ENCODE measurements at places on chromosomes 2 and 18.

- DNase-seq, result no peak
These were observed 241.6 kb upstream of the RAB6C start for GRCh38 chr2:129737660-129738527.

- no peak for DNase-seq
These were observed 71.2 kb upstream of the STPG4 start for GRCh38 chr2:47226132-47226922.

DNA sequence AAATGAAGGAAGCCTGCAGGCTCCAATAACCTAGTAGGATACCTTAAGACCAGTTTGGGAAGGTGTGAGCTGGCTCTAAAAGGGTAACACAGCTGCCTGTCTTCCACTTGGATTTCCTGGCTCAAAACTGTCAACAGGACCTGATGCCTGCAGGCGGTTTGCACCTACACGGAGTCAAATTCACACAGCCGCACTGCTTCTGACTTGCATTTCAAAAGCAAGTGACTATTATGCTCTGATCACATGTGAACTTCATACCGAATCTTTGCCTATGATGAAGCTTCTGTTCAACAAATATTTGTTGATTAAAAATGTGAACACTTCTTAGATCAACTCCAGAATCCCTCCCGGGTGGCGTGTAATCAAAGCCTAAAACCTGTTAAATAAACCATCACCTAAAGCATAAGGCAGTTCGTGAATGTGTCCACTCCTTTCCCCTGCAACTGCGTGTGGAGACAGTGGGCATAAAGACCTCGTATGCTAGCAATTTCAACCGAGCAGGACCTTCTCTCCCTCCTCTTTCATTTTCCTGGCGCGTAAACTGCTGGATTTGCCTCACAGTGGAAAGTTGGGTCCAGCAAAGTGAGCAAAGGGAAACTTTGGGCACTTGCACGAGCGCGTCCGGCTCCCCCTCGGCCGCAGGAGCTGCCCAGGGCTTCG is 784 bp downstream of the CRACDL start:
- DNase-seq, result no peak

- DNase-seq, result no peak
These were observed 61.6 kb downstream of the COPS8 start for GRCh38 chr2:237147317-237147716.

DNA sequence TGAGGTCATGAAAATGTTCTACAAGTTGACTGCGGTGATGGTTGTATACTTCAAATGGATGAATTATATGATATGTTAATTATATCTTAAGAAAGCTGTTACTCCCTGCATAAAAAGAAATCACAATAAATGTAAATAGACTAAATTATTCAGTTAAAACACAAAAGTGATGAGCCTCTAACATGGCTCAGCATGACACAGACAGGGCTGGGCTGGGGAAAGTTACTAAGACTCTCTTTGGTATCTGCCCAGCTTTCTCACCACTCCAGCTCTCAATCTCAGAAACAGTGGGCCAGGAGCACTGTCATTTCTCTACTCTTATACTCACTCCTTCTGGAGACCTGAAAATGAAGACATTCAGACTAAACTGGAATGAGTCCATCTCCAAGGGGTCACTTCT is 3.5 kb downstream of the CYP27C1 start:
- DNase-seq, result no peak

- no peak for DNase-seq
These were observed 97.6 kb upstream of the SEC11C start for GRCh38 chr18:59041819-59042815.

DNA sequence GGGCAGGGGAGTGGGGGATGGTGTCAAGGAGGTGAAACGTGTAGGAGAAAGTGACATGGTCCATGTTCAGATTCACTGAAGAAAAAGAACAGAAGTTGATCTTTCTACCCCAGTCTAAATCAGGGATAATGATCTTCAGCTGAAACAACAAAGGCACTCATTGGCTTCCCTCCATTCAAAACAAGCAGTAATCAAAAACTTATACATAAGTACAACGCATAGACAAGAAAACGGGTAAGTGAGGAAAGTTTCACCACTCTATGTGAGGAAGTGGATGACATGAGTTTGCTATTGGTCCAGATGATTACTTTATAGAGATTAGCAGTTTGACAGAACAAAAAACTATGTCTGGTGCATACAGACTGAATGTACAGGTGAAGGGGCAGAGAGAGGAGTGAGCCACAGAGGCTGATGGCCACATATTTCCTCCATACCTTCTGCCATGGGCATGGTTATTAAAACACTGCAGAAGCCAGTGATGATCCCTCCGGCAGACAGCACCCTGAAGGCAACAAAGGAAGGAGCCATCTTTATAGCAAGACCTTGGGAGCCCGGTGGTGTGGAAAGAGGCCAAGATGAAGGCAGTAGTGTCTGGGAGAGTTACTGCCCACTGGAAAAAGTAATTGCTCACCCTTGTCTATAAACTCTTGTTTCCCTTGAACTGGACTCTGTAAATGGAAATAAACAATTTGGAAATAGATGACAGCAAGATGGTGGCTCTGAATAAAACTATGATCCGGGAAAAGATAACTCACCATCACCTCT is 57.7 kb downstream of the SLC25A12 start:
- DNase-seq, result no peak

DNA sequence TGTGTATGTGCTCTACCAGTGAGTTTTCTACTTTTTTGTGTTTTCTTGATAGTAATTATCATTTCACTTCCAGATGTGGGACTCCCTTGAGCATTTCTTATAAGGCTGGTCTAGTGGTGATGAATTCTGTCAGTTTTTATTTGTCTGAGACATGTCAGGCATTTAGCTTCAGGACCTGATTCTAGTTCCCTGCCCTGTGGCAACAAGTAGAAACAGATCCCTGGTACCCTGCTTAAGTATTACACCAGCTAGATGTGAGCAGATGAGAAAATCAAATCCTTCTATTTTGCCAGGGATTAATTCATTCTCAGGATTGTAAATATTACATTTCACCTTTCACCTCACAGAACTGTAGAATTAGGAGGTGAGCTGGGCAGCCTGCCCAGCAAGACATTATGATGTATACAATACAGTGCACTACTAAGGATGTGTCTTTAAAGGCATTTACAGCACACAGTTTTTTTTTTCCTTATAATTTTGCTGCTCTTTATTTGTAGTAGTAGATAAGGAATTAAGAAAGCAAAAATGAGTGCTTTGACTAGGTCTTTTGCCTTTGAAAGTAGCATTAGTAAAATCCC is 35.1 kb downstream of the GALM start:
- no peak for DNase-seq

DNA sequence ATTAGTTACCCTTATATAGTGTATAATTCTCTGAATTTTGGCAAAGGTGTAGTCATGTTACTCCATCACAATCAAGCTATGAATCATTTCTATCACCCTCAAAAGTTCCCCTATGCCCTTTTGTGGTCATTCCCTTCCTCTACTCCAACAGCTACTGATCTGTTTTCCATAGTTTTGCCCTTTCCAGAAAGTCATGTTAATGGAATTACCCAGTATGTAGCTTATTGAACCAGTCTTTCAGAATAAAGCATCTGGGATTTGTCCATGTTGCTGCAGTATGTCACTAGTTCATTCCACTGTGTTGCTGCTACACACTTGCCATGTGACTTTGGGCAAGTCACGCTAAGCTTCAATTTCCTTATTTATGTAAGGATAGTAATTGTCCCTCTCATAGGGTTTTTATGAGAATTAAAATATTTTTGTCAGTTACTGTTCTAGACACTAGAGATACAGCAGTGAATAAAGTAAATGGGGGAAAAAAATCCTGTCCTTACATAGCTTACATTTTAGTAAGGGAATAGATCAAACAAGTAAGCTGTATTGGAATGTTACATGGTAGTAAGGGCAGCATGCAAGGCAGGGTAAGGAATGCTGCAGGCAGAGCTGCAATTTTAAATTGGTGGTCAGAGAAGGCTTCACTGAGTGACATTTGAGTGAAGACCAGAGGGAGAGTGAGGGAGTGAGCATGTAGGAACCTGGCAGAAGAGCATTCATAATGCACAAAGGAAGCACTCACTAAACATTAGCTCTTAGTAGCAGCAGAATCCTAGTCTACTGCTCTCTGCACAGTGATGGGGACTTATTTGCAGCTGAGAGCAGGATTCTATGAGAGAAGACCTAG is 80.3 kb upstream of the TSPYL6 start:
- DNase-seq, result no peak

Measured in activated CD8-positive, alpha-beta T cell treated with anti-CD3 and anti-CD28 coated beads for 36 hours (primary cell).